Hippocampal formation (tissue), 2 donors: ENCODE measurements at places on chromosomes 6 and 20.

- DNase-seq: peak; percentile 41
Measured at GRCh38 chr6:164010441-164011103, 596.1 kb downstream of the QKI start.

DNA sequence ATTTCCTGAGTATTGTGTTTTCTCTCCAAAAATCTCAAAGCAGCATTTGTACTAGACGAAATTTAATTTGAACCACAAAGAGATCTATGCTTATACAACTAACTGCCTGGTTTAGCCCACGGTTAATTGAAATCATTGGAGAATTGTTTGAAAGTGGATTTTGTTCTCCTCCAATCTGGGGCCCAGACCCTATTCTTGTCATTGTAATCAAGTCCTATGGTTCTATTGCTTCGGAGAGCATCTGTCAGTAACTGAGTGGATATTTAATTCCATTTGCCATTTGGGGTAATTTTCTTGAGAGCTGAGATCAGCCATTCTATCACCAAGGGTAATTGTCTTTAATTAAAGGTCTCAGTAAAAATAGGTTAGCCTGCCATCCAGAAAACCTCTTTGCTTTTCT is 117.0 kb upstream of the KCNG1 start:
- no peak for DNase-seq

DNA sequence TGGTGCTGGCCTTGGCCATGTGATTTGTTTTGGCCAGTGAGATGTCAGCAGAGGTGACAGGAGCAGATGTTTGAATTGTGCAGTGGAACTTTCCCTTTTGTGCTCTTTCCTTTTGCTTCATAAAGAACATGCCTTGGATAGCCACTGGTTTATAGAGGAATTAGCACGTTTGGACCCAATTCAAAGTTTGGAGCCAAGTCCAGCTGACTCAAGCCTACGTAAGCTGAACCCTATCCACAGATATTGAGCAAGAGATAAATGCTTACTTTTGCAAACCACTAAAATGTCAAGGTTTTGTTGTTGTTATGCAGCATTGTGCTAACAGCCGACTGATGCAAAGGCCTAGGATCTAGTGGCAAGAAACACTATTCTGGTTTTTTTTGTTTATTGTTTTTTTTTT is 230.9 kb upstream of the CITED2 start:
- DNase-seq: no peak

GRCh38 chr6:105431226-105431625 is 28.3 kb upstream of the PREP start:
- DNase-seq: no peak

- no peak for DNase-seq
Measured at GRCh38 chr6:147449405-147450161, 58.9 kb upstream of the SAMD5 start.

GRCh38 chr6:6556738-6557503 is 31.6 kb upstream of the LY86 start:
- no peak for DNase-seq

GRCh38 chr6:148943451-148943850 is 196.6 kb downstream of the UST start:
- DNase-seq: no peak

- DNase-seq: no peak
Measured at GRCh38 chr6:110484321-110484720, 7.9 kb upstream of the SLC22A16 start.

DNA sequence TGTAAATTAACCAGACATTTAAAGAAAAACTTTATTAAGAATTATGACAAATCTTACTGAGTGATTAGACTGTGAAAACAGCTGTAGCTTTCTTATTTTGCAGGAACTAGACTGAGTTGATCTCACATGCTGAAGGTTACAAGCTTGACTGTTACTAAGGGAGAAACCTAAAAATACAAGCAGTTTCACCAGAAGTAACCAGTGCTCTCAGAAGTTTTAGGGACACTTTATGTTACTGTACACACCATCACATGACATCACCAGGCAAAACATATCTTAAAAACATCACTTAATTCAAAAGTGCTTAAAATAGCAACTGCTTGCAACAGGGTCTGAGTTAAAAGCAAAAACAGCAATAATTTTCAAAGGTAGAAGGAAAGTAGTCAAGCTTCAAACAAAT is 5.4 kb downstream of the FBXO30 start:
- DNase-seq: no peak

DNA sequence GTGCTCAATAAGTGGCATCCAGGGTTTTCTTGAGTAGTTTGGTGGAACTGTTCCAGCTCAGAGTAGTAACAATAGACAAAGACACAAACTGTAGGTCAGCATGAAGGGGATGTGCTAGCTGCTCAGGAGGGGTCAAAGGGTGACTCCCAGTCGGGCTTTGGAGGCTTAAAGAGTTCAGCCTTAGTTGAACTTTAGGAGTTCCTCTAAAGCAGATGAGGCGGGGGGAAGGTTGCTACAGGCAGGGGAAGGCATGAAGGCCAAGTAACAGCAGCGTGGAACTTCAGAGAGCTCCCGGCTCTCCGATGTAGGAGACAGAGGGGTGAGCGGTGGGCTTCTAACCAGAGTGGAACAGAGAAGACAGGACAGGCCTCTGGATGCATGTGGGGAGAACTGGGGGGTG is 115.5 kb upstream of the CD93 start:
- no peak for DNase-seq

GRCh38 chr20:58127701-58128111 is 100.7 kb downstream of the ANKRD60 start:
- DNase-seq: no peak

GRCh38 chr6:35477028-35477427 is 8.8 kb downstream of the RPL10A start:
- no peak for DNase-seq

DNA sequence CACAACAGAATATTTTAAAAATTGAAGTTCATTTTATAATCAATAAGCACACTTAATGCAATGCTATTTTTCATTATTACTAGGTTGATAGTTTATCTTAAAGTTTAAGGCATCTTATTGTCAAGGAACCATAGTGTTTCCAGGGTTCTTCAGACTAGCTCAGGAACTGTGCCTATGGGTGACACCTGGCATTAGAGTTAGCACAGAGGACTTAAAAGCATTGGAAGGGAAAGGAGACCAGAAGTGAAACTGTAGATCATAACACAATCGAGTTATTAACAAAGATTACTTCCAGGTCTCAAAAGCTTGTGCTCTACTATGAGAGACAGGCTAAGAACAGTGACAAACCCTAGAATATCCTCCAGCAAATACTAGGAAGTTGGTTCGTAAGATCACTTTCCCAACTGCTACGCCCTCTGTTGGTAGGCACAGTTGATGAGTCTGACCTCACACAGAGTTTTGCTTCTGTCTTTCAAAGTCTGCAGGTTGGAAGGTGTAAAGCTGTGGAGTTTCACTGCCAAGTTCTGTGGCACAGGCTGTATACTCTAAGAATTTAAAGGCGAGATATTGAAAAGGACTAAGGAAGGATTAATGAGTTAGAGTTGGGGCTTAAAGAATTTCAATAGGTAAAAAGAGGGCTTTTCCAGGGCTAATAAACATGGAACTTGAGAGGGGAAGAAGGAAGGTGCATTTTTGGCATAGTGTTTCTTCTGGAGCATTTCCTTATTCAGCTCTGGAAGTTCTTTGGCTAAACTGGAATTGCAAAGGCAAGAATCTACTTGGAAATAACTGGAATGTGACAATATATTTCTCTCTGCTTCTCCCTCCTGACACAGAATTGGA is 531.3 kb upstream of the JAG1 start:
- peak; percentile 40 for DNase-seq

DNA sequence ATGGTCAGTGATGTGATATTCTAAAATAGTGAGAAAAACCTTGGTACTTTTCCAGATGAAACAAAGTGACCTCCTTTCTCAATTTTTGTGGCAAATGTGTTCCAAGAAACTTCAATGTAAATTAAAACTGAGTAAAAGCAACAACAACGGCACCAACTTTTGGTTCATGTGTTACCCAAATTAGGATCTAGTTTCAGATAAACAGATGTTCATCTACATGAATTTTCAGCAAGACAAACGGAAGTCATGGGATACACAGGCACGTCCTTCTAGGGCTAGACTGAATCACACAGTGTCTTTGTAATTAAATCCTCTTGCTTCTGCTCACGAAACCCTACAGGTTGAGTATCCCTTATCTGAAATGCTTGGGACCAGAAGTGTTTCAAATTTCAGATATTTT is 915.2 kb downstream of the TFAP2A start:
- no peak for DNase-seq
